ENCODE measurements at places on chromosomes 5 and 9.

DNA sequence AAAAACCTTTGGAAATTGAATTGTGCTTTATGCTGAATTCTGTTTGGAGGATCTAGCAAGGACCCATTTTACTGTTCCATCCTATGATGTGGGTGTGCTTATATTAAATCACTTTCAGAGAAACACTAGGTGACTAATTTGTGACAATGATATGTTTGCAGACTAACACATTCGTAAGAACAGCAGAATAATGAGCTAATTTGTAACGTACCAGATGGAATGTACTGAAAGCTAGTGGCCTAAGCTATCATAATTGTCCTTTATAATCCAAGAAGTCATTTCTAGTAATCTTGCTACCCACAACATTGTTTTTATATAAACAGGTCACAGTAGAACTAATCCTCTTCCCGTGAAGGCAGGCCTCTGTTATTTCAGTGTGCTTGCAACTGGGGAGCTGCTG is 292.5 kb downstream of the PDE4D start:
- DNase-seq = no peak

DNA sequence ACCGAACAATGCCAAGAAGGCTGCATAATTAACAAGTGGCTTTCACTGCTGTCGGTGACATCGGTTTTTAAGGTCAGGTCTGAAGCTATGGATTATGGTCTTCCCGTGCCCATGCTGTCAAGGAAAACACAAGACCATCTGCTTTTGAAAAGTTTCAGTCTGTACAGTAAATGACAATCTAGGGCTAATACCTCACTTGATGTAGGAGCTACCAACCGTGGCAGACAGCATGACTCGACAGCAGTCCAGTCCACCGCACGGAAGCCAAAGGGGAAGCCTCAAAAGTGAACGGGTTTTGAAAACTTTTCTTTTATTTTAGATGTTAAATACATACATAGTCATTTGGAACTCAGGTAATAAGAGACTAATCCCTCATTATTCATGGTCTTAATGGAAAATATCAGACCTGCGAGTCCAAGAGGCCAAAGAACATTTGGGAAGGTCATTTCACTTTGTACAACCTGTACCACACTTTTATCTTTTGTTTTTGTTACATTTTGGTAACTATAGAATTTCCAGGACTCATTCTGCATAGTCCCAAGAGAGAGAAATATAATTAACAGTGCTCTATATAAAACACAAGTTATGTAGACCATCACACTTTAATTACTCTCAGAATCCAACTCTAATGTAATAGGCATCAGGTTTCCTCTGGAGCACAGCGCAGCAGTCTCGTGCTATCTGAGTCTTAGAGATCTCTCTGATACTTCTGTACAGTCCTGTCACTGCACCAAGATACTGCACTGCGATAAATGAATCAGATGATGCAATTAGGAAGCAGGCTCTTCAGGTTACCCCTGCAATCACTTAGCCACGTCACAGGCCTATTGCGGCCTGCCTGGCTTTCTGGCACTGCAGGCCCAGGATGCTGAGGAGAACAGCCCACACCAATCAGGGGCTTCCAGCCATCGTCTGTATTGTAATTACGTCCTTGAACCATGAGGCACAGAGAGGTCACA is 184.9 kb downstream of the FANCC start:
- DNase-seq = no peak

DNA sequence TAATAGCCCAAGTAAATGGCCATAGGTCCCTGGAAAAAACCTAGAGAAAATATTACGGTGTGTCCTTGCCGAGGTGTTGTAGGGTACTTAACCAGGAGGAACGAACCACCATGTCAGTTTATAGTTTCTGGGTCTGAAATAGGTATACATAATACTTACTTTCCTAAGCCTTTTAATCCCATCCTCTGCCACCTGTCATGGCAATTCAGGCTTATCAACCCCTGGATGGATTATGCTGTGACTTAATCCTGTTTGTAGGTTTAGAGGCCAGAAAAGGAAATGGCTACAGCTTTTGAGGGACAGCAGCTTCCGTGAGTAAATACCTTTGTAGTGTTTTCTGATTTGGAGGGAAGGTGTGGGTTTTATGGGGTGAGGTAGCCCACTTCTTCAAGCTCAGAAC is 89.1 kb upstream of the PTPRD start:
- DNase-seq = no peak

DNA sequence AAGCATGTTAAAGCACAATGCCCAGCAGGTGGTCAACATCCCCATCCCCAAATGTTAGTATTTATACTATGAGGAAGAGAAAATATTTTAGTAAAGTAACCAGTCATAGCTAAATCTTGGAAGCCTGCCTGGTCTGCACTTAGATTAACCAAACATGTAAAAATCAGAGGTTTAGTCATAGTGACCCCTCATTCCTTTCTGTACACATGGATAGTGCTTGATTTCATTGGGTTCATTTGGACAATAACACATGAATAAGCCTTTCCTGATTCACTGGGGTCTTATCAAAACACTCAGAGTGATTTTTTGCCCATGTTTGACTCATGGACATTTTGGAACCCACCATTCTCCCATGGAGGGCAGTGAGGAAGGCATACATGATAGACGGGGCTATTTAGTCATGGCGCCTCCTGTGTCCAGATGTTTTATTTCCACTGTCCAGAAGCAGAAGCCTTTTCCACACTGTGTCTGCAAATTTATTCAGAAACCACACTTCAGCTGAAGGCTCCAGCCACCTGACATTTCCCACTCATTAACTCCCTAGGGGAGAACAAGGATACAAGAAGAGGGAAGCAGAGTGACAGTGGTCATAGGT is 32.5 kb downstream of the OR1J1 start:
- no peak for DNase-seq

DNA sequence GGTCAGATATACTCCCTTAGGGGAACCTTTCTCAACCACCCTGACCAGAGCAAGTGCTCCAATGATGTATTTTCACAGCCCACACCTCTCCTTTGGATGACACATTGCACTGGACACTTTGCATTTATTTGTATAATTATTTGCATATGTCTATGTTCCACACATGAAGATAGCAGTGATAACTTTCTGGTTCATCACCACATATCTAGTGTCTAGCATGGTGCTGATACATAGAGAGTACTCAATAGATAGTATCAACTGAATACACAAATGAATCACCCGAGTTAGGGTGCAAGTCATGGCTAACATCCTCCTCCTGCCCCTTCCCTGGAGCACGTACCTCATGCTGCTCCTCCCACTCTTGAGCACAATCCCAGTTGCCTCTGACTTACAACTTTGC is 617.6 kb downstream of the EBF1 start:
- DNase-seq = no peak

GRCh38 chr5:314676-315487 is 6.6 kb upstream of the AHRR start:
- no peak for DNase-seq

- DNase-seq = no peak
Observed at GRCh38 chr9:6920041-6920440, 162.3 kb downstream of the KDM4C start.

DNA sequence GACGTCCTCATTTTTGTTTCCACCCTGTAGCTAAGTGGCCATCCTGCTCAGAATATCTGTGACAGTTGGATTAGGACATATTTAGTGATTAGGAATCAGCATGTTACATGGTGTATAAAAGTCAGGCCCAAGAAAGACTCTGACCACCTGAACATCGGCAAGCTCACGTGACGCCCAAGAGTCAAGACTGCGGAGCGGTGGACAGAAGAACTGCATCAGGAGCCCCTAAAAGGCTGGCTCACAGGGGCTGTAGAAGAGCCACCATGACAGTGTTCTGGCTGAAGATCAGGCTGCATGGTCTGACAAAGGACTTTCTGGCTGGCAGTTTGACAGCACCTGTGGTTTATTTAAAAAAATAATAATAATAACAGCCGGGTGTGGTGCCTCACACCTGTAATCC is 185.3 kb downstream of the AUH start:
- DNase-seq = no peak

DNA sequence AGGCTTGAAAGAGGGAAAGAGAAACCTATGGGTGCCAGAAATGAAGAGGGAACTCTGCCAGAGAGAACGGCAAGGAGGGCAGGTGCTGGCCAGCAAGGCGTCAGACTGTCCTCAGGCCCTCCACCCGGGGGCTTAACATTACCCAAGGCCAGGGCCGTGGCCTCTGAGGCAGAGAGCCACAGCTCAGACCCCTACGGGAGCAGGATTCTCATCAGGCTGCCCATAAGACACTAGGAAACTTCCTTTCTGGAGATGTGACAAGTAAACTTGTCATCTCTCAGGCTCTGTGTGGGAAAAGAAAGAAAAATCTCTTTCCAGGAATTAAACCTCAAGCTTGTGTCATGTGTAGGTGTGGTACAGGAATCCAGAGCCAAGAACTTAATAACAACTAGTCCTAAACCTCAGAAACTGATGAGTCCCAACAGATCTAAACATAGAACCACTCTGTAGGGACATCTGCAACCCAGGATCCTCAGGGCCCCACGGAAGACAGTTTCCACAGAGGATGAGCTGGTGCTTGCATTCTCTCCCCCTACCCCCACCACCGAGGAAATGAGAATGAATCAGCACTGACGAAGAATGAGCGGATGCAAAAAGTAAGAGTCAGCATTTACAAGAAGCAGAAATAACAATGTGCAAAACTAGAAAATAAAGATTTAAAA is 74.3 kb downstream of the DCP2 start:
- no peak for DNase-seq

GRCh38 chr5:114411380-114411931 is 49.6 kb downstream of the KCNN2 start:
- no peak for DNase-seq

DNA sequence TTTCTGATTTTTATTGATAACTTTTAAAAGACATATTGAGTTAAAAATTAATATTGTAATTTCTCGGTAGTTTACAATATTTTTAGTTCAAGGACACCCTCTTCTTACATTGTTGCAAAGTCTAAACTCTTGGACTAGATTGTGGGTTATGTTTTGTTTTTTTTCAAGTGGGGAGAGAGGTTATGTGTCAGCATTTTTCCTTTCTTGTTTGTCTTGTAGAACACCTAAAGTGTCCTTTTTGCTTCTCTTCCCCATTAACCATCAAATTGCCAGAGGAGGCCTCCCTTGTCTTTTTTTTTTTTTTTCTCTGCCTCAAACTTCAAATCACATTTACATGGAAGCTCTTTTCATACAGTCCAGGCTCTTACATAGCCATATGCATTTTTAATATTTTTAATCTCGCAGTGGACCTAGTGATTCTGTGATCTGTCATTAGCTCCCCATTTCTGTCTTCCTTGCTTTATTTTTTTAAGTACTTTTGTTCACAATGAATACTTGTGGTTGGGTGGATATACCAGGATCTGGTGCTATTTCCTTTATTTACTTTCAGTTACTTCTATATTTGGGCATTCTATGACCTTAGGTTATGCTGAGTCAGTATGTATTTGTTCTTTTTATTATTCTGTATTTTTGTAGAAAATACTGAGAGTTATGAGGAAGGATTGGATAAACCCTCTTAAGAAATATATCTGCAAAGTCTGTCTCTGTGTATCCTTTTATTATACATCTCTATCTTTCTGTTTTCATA is 2280.6 kb upstream of the ACO1 start:
- DNase-seq = no peak

GRCh38 chr5:123752552-123753179 is 240.7 kb downstream of the CSNK1G3 start:
- DNase-seq = no peak

- DNase-seq = no peak
Observed at GRCh38 chr9:89095761-89096528, 82.7 kb downstream of the SHC3 start.
